ENCODE measurements at places on chromosomes 6 and 20. TPM values are rescaled to one million over a fixed set of nuclear protein-coding genes. Genes with fewer than 3 reads are reported as not detected.

Gene RGS17
- 0.19 TPM for total RNA-seq

Gene GPX5
- not detected for total RNA-seq

Gene ADGRG6
- 22.3 TPM for total RNA-seq

Gene WFDC8
- total RNA-seq = not detected

Gene RFX6
- not detected for total RNA-seq

Gene HSPA1L
- 0.38 TPM for total RNA-seq

Gene POU5F1
- total RNA-seq = 2.5 TPM

Gene UST
- total RNA-seq = 7.6 TPM

Gene LMBRD1
- total RNA-seq = 33.2 TPM

Gene GCLC
- 92.6 TPM for total RNA-seq

- DNase-seq = no peak
Observed at GRCh38 chr20:15700147-15700765, 873.0 kb downstream of the KIF16B start.

- no peak for DNase-seq
Observed at GRCh38 chr6:122869437-122870024, 80.5 kb downstream of the SMPDL3A start.

DNA sequence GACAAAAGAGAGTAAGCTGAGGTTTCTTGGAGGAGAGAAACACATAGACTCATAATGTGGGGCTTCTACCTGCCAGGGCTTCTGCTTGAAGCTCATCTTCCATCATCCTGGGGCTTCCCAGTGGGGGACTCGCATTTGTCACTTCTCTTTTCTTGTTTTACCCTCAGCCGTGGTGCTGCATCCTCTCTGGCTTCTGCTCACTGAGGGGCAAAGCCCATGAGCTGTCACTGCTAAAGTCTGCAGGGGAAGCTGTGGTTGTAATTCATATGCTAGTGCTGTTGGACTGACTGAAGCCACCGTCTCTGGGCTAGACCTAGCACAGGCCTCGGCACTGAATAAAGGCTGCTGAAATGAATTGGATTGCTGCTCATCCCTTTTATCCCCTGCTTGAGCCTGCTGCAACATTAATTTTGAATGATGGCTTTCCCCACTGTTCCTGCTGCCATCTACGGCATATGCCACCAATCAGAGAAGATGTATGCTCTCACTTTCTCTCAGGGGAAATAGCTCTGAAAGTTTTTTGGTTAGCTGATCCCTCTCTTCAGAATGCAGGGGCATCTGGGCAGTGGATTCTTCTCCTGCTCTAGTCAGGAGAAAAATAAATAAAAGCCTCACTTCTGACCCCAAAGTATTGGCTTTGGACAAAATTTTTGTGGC, 568.4 kb upstream of the MAP3K7 start:
- no peak for DNase-seq

DNA sequence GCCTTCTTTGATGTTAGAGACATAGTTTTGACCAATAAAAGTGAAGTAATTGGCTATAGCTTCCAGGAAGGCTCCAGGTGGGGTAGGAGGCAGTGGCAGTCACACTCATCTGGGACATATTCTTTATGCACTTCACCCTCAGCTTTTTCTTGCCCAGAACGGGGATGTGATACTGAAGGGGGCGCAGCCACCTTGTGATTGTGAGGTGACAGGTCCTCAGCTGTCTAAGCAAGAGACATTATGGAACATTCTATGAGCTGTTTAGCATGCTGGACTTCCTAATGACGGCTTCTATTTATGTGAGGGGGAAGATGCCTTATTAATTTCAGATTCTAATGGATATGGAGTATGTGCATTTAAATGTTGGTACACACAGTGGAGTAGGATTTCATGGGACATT, 151.3 kb upstream of the ZFP64 start:
- DNase-seq = no peak

- no peak for DNase-seq
Observed at GRCh38 chr6:20554817-20555216, 20.6 kb downstream of the CDKAL1 start.

- DNase-seq = no peak
Observed at GRCh38 chr6:143634486-143634885, 43.3 kb upstream of the PHACTR2 start.

GRCh38 chr6:170075659-170076223, 215.1 kb downstream of the DLL1 start:
- no peak for DNase-seq

DNA sequence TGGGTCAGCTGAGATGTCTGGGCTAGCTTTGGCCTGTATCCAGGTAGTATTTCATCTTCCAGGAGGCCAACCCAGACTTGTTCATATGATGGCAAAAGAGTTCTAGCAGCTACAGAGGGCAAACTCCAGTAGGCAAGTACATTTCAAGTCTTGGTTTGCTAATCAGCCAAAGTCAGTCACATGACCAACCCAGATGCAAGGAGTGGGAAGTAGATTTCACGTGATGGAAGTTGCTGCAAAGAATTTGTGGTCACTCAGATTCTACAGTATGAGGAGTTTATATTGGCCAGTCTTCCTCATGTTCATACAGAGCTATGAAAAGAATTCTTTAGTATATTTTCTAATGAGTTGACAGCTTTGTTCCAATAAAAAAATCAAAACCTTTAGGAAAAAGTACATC, 101.8 kb downstream of the PHACTR1 start:
- DNase-seq = no peak

GRCh38 chr6:14965424-14966075, 280.3 kb upstream of the JARID2 start:
- DNase-seq = no peak

GRCh38 chr6:158963020-158963808, 36.8 kb downstream of the RSPH3 start:
- DNase-seq = no peak

DNA sequence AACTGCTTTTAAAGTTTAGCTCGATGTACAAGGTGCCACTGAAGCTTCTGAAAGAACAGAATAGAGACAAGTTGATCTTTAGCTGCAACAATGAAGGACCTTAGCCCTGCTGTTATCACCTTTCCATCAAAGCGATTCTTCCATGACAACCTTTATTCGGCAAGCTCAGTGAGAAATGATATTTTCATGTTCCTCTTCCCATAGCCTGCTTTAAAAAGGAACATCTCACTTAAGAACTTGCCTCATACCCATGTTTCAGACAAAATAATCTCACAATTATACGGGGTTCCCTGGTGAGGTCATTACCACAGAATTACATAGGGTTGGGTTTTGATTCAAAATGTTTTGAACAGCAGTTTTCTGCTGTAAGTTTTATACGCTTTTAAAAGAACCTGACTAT, 264.2 kb downstream of the THBS2 start:
- DNase-seq = no peak

DNA sequence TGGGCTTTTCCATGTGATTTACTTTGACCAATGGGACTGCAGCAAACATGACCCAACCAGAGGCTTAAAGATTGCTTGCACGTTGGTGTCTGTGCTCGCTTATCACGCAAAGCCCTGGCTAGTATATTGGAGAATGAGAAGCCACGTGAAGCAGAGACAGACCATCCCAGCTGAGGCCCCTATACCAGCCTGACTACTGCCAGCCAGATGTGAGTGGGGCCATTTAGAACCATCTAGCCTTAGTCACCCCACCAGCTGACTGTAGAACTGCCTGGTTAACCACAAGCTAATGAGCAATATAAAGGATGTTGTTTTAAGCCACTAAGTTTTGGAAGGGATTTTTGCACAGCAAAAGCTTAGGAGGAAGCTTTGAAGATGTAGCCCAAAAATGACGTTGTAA, 74.5 kb downstream of the MACROD2 start:
- DNase-seq = no peak

- DNase-seq = no peak
Observed at GRCh38 chr6:143505537-143505936, 6.0 kb downstream of the FUCA2 start.

- no peak for DNase-seq
Observed at GRCh38 chr6:160430751-160431150, 82.6 kb downstream of the SLC22A3 start.

DNA sequence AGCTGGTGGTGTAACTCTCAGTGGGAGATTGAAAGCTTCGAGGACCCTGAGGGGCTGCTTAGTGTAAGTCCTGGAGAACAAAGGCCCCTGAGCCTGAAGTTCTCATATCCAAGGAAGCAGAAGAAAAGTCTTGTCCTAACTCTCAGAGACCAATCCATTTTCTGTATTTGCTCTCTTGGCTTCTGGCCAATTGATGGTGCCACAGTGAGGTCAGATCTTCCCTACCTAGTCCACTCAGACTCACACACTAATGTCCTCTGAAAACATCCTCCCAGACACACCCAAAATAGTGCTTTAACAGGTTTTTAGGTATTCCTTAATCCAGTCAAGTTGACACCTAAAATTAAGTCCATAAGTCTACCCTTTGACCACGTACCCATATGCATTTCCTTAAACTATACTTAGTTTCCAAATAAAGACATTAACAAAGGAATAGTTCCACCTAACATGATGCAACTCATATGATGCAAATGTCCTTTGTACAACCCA, 29.4 kb downstream of the ZNF292 start:
- DNase-seq = no peak

GRCh38 chr20:38167851-38168760, 3.0 kb upstream of the TGM2 start:
- no peak for DNase-seq

DNA sequence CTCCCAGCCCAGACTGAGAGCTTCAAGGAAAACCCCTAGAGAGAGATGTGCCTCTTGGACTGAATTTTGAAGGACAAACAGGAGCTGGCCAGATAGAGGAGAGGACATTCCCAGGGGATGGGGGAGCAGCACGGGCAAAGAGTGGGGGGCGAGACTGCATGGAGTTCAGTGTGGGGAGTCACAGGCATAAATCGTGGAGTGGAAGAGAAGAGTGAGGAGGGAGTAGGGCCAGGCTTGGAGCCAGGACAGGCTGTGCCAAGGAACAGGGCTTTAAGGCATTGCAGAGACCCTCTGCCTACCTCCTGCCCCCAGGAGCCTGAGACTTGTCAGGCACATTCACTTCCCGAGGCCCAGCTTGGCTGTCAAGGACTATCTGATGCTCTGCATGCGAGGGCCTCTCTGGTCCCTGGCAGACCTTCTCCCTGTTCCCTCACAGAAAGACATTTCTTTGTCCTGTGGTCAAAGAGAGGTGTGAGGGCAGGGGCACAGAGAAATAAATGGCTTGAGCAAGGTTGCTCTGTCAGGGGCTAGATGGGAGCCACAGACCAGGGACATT, 5.2 kb upstream of the SLC22A7 start:
- DNase-seq = no peak

DNA sequence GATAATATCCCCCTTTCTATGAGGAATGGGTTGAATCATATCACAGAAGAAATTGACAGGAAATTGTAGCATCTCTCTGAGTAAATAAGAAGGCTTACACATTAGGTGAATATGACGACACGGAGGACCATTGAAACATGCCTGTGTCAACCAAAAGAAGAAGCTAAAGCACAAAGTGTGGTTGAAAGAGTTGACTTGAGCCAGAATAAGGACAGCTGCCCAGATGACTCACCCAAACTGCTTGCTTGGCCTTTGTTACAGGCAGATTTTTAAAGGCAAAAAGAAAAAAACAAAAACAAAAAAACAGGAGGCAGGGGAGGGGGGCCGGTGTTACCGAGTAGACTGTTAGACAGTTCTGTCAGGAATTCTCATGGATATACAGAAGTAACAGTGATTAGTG, 129.8 kb upstream of the EDN1 start:
- no peak for DNase-seq

GRCh38 chr6:109927052-109927451, 51.1 kb upstream of the GPR6 start:
- no peak for DNase-seq

- DNase-seq = peak; percentile 9
Observed at GRCh38 chr6:39228992-39229767, at the start of gene KCNK5. KCNK5 (minus strand) TSS chr6:39229475; CDS start chr6:39229111, 364 bp downstream.

GRCh38 chr20:47887477-47888080, 102.3 kb upstream of the SULF2 start:
- DNase-seq = no peak

DNA sequence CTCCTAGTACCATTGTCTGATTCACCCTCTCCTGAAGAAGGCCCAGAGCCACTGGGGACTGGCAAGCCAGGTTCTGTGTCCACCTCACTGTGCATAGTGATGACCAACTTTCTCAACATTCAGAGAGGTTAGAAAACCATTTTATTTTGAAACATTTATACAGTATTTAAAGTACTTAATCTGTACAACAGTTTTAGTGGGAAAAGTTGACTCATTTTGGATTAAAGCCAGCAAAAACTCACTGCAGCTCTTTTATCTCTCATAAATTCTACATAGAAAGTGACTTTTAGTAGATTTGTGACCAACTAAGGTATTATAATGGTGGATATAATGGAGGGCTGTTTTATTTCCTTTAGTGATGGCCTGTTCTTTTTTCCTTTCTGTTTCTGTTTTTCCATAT, 9.7 kb downstream of the TULP4 start:
- no peak for DNase-seq

- DNase-seq = no peak
Observed at GRCh38 chr20:33653218-33653899, 8.8 kb upstream of the C20orf144 start.

DNA sequence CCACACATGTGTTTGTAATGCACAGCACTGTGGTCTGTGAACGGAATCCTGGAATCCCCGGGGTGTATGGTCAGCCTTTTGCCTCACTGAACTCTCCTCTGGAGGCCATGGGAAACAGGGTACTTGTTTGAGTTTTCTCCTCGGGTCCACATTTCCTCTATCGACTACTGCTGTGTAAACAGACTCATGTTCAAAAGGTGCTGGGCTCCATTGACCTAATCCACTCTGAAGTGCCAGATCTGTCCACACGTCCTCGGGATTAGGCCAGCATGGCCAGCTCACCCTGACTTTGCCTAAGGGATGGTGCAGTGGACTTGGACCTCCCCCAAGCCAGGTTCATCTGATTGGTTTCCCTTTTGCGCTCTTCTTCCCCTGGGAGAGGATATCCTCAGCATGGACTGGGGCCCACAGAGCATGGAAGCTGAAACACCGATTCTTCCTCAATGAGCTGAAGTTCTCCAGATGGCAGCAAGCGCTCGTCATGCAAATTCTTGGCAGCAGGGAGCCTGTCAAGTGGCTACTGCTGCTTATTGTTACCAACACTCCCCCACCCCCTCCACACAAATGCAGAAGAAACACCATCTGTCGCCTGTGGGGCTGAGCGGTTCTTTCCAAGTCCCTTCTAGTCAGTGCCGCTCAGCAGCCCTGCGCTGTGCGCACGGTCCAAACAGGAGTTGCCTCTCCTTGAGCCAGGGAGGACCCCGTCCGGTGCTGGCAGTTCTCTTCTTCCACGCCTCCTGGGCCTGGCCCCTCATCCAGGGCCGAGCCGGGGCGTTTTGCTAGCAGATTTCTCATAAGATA, 292.6 kb upstream of the MARCKS start:
- DNase-seq = peak; percentile 14

- no peak for DNase-seq
Observed at GRCh38 chr6:157823001-157823527, at the start of gene SNX9. SNX9 (plus strand) TSS chr6:157823246; CDS start chr6:157823435, 189 bp downstream.

DNA sequence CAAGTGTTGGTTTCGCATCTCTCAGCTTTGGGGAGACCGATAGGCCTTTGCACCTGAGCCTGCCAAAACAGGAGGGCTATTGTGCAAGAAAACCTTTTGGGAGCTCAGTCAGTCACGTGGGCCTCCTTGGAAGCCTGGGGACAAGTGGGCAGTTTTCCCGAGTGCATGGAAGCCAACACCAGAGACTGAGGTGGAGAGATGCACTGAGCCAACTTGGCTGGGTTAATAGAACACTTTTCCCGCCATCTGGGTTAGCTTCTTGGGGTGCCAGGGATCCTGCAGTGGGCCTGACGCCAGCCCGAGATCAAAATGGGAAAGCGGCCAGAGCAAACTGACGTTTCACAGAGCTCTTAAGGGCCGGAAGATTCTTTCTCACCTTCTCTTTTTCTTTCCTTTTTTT, 2.8 kb upstream of the OOEP start:
- DNase-seq = no peak

All from esophagus squamous epithelium (tissue), 5 donors.